ENCODE measurements at places on chromosomes 13 and 19. TPM values are rescaled to one million over a fixed set of nuclear protein-coding genes. Genes with fewer than 3 reads are reported as not detected.

FFAR2 gene
- total RNA-seq: 8.6 TPM

CACNG8 gene
- 2.3 TPM for total RNA-seq

DMRTC2 gene
- total RNA-seq: not detected

IRGC gene
- total RNA-seq: not detected

ZNF582 gene
- total RNA-seq: 3.3 TPM

SPACA4 gene
- total RNA-seq: not detected

GFY gene
- not detected for total RNA-seq

DNA sequence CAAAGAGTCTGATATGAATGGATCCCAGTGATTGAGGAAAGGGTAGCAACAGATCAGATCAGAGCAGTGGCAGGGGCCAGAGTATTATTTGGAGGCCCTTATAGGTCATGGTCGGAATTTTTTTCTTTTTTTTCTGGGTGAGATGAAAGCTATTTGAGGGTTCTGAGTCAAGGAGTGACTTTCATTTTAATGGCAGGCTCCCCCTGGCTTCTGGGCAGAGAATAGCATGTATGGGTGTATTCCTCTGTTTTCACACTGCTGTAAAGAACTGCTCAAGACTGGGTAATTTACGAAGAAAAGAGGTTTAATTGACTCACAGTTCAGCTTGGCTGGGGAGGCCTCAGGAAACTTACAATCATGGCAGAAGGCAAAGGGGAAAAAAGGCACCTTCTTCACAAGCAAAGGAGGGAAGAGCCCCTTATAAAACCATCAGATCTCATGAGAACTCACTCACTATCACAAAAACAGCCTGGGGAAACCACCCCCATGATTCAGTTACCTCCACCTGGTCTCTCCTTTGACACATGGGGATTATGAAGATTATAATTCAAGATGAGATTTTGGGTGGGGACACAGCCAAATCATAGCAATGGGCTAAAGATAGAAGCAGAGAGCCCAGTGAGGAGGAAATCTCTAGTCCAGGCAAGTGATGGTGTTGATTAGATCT, 3.0 kb upstream of the SLC6A16 start:
- H3K36me3 ChIP-seq: peaks cover 12% of the 10 kb centered on the region
- DNase-seq: no peak
- H3K27me3 ChIP-seq: no peaks in the 10 kb centered on the region

DNA sequence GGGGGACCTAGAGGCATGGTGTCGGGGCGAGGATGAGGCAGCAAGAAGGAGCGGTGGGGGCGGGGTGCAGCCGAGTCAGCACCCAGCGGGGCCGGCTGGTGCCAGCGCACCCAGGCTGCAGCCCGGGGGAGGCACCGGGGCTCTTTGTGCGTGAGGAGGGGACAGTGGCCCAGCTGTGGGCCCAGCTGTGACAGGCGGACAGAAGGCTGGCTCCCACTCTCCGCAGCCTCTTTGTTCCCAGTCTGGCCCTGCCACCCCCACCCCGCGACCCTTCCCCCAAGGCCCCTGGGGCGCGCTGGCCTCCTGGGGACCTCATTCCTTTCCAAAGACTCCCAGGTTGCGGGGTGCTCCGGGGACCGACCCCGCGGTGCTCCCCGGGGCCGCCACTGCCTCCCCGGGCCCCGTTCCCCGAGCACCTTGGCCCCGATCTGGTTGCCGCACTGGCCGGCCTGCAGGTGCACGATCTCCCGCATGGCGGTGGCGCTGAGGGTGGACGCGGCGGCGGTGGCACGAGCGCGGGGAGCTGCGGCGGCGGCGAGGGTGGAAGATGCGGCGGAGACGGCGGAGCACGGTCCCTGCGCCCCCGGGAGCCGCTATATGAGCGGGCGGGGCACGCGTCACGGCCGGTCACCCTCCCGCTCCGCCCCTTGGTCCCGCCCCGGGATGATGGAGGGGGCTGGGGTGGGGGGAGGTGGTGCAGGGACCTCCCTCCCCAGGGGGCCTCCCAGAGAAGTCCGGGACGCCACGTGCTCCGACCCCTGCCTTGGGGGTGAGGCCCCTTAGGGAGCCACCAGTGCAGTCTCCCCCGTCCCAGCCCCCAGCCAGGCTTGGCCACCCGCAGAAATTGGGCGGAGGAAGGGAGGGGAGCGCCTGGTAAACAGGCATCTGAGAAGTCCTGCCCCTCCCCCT, at the start of gene TUBB4A:
TUBB4A (minus strand) TSS at position 570 of the 909 bp plus-strand sequence; CDS start at position 473, 97 bp downstream.
- DNase-seq: peak; percentile 53
- H3K36me3 ChIP-seq: no peaks in the 10 kb centered on the region
- peak within 1 kb of the TSS; percentile 31 for H3K4me3 ChIP-seq
- H3K27me3 ChIP-seq: peaks cover 16% of the 10 kb centered on the region
- H3K4me1 ChIP-seq: peaks cover 21% of the 10 kb centered on the region
- no peak within 1 kb of the TSS for H3K27ac ChIP-seq

- H3K4me1 ChIP-seq: no peaks in the 10 kb centered on the region
- no peak for DNase-seq
- no peak overlapping the region for H3K4me3 ChIP-seq
- H3K27ac ChIP-seq: no peak overlapping the region
Measured at GRCh38 chr19:55552620-55553019, 7.3 kb upstream of the SBK3 start.

GRCh38 chr13:113088691-113089020, 16.9 kb upstream of the F7 start:
- no peaks in the 10 kb centered on the region for H3K36me3 ChIP-seq
- no peak overlapping the region for H3K27ac ChIP-seq
- no peaks in the 10 kb centered on the region for H3K4me1 ChIP-seq

DNA sequence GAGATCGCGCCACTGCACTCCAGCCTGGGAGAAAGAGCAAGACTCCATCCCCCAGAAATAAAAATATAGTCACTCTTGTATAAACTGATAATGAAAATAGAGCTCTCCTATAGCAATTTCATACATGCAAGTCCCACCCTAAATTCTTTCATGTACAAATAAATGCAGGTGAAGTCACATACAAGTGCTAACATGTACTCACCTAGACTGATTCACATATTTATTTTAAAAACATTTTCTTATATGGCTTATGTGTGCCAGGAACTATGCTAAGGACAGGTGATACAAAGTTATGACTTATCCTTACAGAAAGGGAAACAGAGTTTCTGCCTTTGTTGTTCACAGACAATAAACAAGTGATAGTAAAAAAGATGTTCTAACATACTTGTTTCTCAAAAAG, 32.0 kb downstream of the USP12 start:
- H3K27me3 ChIP-seq: no peaks in the 10 kb centered on the region
- H3K27ac ChIP-seq: no peak overlapping the region
- no peak overlapping the region for H3K4me3 ChIP-seq
- H3K4me1 ChIP-seq: no peaks in the 10 kb centered on the region

DNA sequence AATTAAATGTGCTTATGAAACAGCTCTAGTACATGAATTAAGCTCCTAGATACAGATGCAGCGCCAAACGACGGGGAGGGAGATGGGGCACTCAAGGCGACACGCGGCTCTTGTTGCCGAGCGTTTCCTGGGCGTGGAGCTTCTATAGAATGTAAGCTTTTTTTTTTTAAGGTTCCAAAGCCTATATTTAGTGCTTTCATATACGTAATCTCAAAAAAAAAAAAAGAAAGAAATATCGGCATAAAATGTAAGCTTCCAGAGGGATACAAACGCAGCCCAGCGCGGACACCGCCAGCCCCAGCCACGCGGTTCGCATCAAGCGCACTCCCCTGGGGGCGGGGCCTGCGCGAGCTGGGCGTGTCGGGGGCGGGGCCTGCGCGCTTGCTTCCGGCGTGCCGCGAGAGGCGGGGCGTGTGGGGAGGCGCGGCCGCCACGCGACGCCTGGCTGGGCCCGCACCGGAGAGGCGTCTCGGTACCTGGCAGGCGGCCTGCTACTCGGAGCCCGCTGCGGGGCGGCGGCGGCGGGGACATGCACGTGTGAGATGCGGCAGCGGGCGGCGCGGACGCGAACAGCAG, at the start of gene URI1:
URI1 (plus strand) TSS at position 412 of the 576 bp plus-strand sequence. CDS start 309 bp downstream, outside the sequence.
- H3K36me3 ChIP-seq: no peaks in the 10 kb centered on the region
- DNase-seq: peak; percentile 97
- H3K27me3 ChIP-seq: no peaks in the 10 kb centered on the region
- peak within 1 kb of the TSS; percentile 90 for H3K4me3 ChIP-seq
- peak within 1 kb of the TSS; percentile 64 for H3K27ac ChIP-seq
- peaks cover 17% of the 10 kb centered on the region for H3K4me1 ChIP-seq

DNA sequence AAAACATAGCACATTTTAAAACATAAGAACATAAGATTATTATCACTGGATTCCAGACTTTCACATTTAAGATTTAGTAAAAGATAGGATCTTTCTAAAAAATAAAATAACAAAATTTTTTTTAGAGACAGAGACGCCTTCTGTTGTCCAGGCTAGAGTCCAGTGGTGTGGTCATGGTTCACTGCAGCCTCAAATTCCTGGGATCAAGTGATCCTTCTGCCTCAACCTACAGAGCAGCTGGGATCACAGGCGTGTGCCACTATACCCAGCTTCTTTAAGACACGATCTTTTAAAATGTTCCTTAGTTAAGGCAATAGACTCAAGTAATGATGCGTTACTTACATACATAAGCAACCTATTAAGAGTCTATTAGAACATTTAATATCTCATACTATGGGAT, 32.7 kb downstream of the ALG5 start:
- no peak overlapping the region for H3K27ac ChIP-seq
- DNase-seq: no peak
- H3K36me3 ChIP-seq: peaks cover 46% of the 10 kb centered on the region
- no peaks in the 10 kb centered on the region for H3K4me1 ChIP-seq
- H3K27me3 ChIP-seq: no peaks in the 10 kb centered on the region

GRCh38 chr19:46256855-46257254, 27.3 kb downstream of the IGFL1 start:
- H3K27me3 ChIP-seq: peaks cover 5% of the 10 kb centered on the region
- no peak overlapping the region for H3K27ac ChIP-seq
- H3K4me1 ChIP-seq: no peaks in the 10 kb centered on the region
- no peak for DNase-seq
- no peaks in the 10 kb centered on the region for H3K36me3 ChIP-seq

DNA sequence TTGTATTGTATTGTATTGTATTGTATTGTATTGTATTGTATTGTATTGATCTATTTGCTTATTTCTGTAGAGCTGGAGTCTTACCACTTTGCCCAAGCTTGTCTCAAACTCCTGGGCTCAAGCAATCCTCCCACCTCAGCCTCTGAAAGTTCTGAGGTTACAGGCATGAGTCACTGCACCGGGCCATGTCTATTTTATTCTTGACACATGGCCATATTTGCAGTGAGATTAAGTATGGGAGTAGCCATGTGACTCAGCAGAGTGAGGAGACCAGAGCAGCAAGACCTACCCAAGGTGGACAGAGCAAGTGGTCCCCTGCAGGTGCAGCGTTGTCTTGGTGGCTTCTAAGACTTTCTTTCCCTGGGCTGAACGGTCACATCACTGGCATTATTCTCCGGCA, 49.1 kb upstream of the UBAC2 start:
- no peak for DNase-seq
- no peak overlapping the region for H3K27ac ChIP-seq
- no peaks in the 10 kb centered on the region for H3K4me1 ChIP-seq
- no peak overlapping the region for H3K4me3 ChIP-seq
- H3K36me3 ChIP-seq: no peaks in the 10 kb centered on the region
- no peaks in the 10 kb centered on the region for H3K27me3 ChIP-seq

- no peak overlapping the region for H3K4me3 ChIP-seq
- H3K27me3 ChIP-seq: no peaks in the 10 kb centered on the region
- H3K4me1 ChIP-seq: no peaks in the 10 kb centered on the region
- H3K36me3 ChIP-seq: no peaks in the 10 kb centered on the region
- DNase-seq: no peak
Measured at GRCh38 chr13:92158346-92158745, 759.9 kb downstream of the GPC5 start.

- peaks cover 8% of the 10 kb centered on the region for H3K4me1 ChIP-seq
- no peak for DNase-seq
- H3K4me3 ChIP-seq: no peak overlapping the region
Measured at GRCh38 chr19:47221080-47221841, 9.7 kb downstream of the BBC3 start.

GRCh38 chr19:54460230-54461005, 3.2 kb downstream of the LENG9 start:
- H3K4me1 ChIP-seq: peaks cover 30% of the 10 kb centered on the region
- H3K27ac ChIP-seq: no peak overlapping the region
- H3K36me3 ChIP-seq: peaks cover 62% of the 10 kb centered on the region
- peak; percentile 13 for DNase-seq

DNA sequence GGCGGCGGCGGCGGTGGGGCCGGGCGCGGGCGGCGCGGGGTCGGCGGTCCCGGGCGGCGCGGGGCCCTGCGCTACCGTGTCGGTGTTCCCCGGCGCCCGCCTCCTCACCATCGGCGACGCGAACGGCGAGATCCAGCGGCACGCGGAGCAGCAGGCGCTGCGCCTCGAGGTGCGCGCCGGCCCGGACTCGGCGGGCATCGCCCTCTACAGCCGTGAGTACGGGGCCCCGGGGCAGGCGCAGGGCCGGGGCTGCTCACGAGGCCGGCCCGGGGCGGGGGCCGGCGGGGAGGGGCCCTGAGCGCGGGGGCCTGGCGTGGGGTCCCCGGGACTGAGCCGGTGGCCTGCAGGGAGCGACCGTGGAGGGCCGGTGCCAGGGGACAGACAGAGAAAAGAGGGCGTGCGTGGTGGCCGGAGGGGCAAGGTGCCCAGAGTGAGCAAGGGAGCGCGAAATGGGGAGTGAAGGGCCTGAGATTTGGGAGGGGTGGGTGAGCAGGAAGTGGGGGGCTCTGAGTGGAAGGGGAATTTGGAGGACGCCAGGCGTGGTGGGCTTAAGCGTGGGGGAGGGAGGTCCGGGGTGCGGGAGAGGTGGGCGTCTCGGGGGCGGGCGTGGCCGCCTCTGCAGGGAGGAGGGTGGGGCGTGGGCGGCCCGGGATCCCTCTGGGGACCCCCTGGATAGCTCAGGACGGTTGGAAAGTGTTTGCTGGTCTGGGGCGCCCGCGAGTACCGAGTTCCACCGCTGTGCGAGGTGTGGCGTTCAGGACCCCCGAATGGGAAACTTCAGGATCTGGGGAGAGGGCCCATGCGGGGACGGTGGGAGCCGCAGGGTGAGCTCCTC, 575 bp downstream of the CARM1 start:
- H3K36me3 ChIP-seq: no peaks in the 10 kb centered on the region
- peak; percentile 71 for DNase-seq
- H3K27me3 ChIP-seq: no peaks in the 10 kb centered on the region

- peaks cover 38% of the 10 kb centered on the region for H3K36me3 ChIP-seq
- H3K27me3 ChIP-seq: no peaks in the 10 kb centered on the region
- H3K4me1 ChIP-seq: peaks cover 21% of the 10 kb centered on the region
- DNase-seq: no peak
- no peak overlapping the region for H3K27ac ChIP-seq
Measured at GRCh38 chr19:2230807-2231533, 5.2 kb downstream of the PLEKHJ1 start.

DNA sequence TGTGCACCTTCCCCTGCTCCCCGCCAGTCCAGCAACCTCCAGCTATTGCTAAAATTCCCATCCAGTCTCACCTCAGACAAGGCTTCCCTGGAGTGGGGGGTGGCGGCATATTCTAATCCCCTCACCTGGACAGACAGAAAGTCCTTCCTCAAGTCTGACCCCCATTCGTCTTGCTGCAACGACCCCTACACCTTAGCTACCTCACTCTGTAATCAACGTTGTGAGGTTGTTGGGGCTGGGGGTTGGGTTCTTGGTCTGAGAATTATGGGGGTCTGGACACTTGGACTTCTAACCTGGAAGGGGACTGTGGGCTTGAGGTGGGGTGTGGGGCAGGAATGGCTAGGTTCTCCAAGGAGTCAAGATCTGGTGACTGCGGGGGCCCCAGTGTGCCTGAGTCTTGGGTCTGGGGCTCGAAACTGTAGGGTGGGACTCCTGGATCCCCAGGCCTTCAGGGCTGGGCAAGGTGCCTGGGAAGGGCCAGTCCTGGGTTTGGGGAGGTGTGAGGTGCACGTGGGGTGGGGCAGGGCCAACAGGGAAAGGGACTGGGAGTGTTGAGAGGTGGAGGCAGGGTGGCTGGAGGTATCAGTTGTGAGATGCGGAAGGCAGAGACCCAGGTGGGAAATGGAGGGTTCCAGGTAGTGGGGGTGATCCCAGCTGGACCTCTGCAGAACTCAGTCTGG, 1.3 kb downstream of the FOXA3 start:
- peaks cover 24% of the 10 kb centered on the region for H3K4me1 ChIP-seq
- no peaks in the 10 kb centered on the region for H3K36me3 ChIP-seq
- H3K4me3 ChIP-seq: no peak overlapping the region
- no peak for DNase-seq
- H3K27ac ChIP-seq: no peak overlapping the region
